GM23338 (cell line): ENCODE measurements at places on chromosomes 2 and 18. TPM values are rescaled to one million over a fixed set of nuclear protein-coding genes. Genes with fewer than 3 reads are reported as not detected.

The KATNAL2 gene
- total RNA-seq: 7.7 and 11.8 TPM in 2 replicates

- H3K27me3 ChIP-seq: no peaks in the 10 kb centered on the region
- no peaks in the 10 kb centered on the region for H3K36me3 ChIP-seq
- no peak for DNase-seq
- no peaks in the 10 kb centered on the region for H3K4me1 ChIP-seq
- H3K27ac ChIP-seq: no peak overlapping the region
Measured at GRCh38 chr18:43870626-43871025, 593.3 kb upstream of the SYT4 start.

- H3K27me3 ChIP-seq: no peaks in the 10 kb centered on the region
- no peak overlapping the region for H3K4me3 ChIP-seq
- no peaks in the 10 kb centered on the region for H3K36me3 ChIP-seq
- H3K4me1 ChIP-seq: no peaks in the 10 kb centered on the region
Measured at GRCh38 chr2:224202281-224202865, 163.3 kb upstream of the SERPINE2 start.

GRCh38 chr2:112941753-112942653 lies 31.0 kb downstream of the IL37 start:
- no peak overlapping the region for H3K27ac ChIP-seq
- DNase-seq: peak; percentile 95
- H3K36me3 ChIP-seq: 0 out of 2 replicates have a peak, but pooled peaks cover 6% of the 10 kb centered on the region
- no peaks in the 10 kb centered on the region for H3K4me1 ChIP-seq

The AQP12A gene
- not detected in 2 replicates for total RNA-seq

- no peaks in the 10 kb centered on the region for H3K36me3 ChIP-seq
- H3K4me3 ChIP-seq: no peak overlapping the region
- no peaks in the 10 kb centered on the region for H3K27me3 ChIP-seq
- no peak overlapping the region for H3K27ac ChIP-seq
- no peak for DNase-seq
- H3K4me1 ChIP-seq: no peaks in the 10 kb centered on the region
Measured at GRCh38 chr2:67645280-67646138, 248.4 kb downstream of the ETAA1 start.

The LHCGR gene
- total RNA-seq: 0.12 and 0.45 TPM in 2 replicates

- H3K36me3 ChIP-seq: no peaks in the 10 kb centered on the region
- H3K4me1 ChIP-seq: no peaks in the 10 kb centered on the region
- no peaks in the 10 kb centered on the region for H3K27me3 ChIP-seq
- no peak overlapping the region for H3K27ac ChIP-seq
- no peak overlapping the region for H3K4me3 ChIP-seq
- DNase-seq: no peak
Measured at GRCh38 chr2:101485856-101486255, 10.9 kb upstream of the RFX8 start.

The RND3 gene
- total RNA-seq: 55.3 and 55.7 TPM in 2 replicates

DNA sequence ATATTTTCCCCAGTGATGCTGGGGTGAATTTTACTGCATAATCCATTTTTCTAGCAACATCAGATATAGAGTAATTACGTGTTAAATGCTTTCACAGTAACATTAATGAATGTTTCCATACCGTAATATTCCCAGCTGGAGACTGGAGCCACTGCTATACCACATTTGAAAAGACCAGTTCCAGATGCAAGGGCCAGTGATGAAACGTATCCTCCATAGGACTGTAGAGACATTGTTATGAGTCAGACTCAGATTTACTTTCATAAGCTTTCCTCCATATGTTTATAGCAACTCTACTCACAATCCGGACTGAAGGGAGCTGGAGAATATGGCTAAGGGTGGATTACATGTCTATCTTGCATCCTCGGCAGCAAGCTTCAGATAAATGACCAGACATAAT lies 22.7 kb upstream of the GCG start:
- H3K4me1 ChIP-seq: peaks cover 18% of the 10 kb centered on the region
- no peaks in the 10 kb centered on the region for H3K36me3 ChIP-seq
- no peaks in the 10 kb centered on the region for H3K27me3 ChIP-seq

The SP5 gene
- 0.21 TPM in 1 of 2 replicates, not detected in the other for total RNA-seq

DNA sequence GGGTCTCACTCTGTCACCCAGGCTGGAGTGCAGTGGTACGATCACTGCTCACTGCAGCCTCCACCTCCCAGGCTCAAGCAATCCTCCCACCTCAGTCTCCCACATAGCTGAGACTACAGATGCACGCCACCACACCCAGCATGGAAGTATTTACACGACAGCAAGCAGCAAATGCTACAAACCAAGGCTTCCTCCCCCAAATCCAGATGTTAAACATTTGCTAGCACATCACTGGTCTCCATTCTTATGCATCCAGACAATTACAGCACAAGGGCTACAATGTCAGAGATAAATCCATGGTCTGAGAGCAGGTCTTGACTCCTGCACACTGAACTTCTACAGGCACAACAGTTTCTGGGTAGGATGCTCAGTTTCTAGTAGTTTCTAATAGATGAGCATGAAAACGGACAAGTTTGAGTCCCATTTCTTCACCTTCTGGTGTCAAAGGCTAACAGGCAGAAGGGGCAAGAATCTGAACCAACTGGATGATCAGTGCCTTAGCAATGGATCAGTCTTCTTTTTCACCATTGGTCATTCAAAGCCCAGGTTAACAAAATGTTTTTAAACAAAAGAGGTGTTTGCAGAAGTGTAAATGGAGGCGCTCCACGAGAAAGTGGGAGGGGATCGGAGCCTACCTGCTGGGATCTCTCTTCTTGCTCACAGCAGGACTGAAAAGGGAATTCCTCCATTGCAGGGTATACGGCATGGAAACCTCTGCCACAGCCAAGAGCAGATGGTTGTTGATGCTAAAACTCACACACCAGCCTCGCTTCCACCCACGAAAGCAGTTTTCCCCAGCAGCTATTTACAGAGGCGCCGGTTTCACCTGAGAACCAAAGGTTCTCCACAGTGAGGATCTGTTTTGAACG lies 135.0 kb upstream of the ARL4C start:
- H3K4me1 ChIP-seq: peaks cover 49% of the 10 kb centered on the region
- no peaks in the 10 kb centered on the region for H3K36me3 ChIP-seq
- H3K27me3 ChIP-seq: no peaks in the 10 kb centered on the region
- DNase-seq: peak; percentile 59

- no peaks in the 10 kb centered on the region for H3K27me3 ChIP-seq
- H3K27ac ChIP-seq: no peak overlapping the region
- H3K4me3 ChIP-seq: no peak overlapping the region
- peaks cover 5% of the 10 kb centered on the region; the same call in 1 of the 2 replicates for H3K4me1 ChIP-seq
- DNase-seq: no peak
- no peaks in the 10 kb centered on the region for H3K36me3 ChIP-seq
Measured at GRCh38 chr2:170744248-170745002, 25.8 kb upstream of the ERICH2 start.

DNA sequence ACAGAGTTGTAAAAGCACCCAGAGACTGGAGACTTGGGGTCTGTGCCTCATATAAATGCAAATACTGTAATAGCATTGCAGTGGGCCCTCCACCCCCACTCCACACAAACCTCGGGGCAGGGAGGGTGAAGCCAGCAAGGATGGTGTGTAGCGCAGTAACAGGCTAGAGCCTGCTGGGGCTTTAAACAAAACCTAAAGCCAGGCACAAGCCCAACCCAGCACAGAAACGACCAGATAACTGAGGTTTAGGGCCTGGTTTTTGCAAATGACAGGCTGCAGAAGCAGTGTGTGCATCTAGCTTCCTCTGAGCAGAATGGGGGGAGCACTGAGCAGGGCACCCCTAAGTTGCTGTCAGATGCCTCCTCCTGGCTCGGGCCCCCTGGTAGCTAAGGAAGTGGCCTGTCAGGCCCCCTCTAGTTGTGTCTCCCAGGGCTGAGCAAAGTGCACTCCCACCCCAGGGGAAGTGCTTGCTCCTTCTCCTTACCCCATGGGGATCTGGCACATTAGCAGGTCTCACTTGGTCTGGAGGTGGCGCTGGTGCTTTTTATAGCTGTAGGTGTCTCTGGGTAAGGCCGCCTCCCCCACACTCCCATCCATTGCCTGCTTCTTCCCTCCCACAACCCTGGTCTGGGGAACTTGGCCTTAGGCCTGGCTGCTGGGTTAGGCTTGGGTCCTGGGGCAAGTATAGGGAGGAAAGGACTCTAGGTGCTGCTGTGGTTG lies 135.1 kb downstream of the CELF4 start:
- H3K27me3 ChIP-seq: no peaks in the 10 kb centered on the region
- H3K36me3 ChIP-seq: no peaks in the 10 kb centered on the region; the same call in 1 of the 2 replicates
- peak; percentile 80 for DNase-seq
- H3K4me1 ChIP-seq: no peaks in the 10 kb centered on the region; the same call in 1 of the 2 replicates
- no peak overlapping the region for H3K27ac ChIP-seq

DNA sequence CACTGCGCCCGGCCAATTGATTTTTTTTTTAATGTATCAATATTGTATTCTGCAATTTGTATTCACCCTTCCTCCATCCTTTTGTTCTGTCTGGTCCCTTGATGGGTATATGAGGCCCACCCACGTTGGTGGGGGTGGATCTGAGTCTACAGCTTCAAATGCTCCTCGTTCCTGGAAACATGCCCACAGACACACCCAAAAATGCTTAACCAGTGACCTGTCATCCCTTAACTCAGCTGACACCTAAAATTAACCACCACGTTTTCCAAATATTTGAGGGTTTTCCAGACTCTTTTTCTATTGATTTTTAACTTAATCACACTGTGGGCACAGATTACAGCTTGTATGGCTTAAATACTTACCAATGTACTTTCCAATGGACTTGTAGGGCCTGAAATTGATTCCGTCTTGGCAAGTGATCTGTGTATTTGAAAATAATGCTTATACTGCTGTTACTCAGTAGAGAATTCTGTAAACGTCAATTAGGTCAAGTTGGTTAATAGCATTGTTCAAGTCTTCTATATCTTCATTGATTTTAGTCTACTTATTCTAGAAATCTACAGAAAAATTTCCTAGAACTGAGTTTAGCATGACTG lies 34.4 kb upstream of the CYP27C1 start:
- no peaks in the 10 kb centered on the region for H3K36me3 ChIP-seq
- no peaks in the 10 kb centered on the region for H3K4me1 ChIP-seq
- no peak overlapping the region for H3K4me3 ChIP-seq
- DNase-seq: no peak
- H3K27me3 ChIP-seq: no peaks in the 10 kb centered on the region

GRCh38 chr2:221097568-221097915 lies 474.6 kb downstream of the EPHA4 start:
- no peak overlapping the region for H3K27ac ChIP-seq
- DNase-seq: no peak
- no peak overlapping the region for H3K4me3 ChIP-seq
- no peaks in the 10 kb centered on the region for H3K4me1 ChIP-seq

The EMX1 gene
- 7.9 and 12.6 TPM in 2 replicates for total RNA-seq

GRCh38 chr2:23944976-23945375 lies 4.7 kb downstream of the UBXN2A start:
- H3K27ac ChIP-seq: no peak overlapping the region
- no peak for DNase-seq

The TLX2 gene
- total RNA-seq: 0.21 TPM in 1 of 2 replicates, not detected in the other

GRCh38 chr2:3470856-3471737 lies 48.2 kb downstream of the ADI1 start:
- H3K4me1 ChIP-seq: no peaks in the 10 kb centered on the region
- H3K4me3 ChIP-seq: no peak overlapping the region
- peaks cover 4% of the 10 kb centered on the region; the same call in 1 of the 2 replicates for H3K36me3 ChIP-seq
- no peak overlapping the region for H3K27ac ChIP-seq
- H3K27me3 ChIP-seq: no peaks in the 10 kb centered on the region
- DNase-seq: no peak

The TMEM247 gene
- not detected in 2 replicates for total RNA-seq

- H3K36me3 ChIP-seq: no peaks in the 10 kb centered on the region
- 0 out of 2 replicates have a peak, but pooled peaks cover 6% of the 10 kb centered on the region for H3K4me1 ChIP-seq
- H3K27me3 ChIP-seq: no peaks in the 10 kb centered on the region
- DNase-seq: no peak
- no peak overlapping the region for H3K27ac ChIP-seq
Measured at GRCh38 chr2:208948073-208948472, 475.8 kb upstream of the MAP2 start.

The PDE11A gene
- 0.73 and 1.7 TPM in 2 replicates for total RNA-seq

The SPR gene
- total RNA-seq: 15.2 and 18.4 TPM in 2 replicates

- H3K27ac ChIP-seq: no peak overlapping the region
- DNase-seq: no peak
- no peak overlapping the region for H3K4me3 ChIP-seq
- no peaks in the 10 kb centered on the region for H3K36me3 ChIP-seq
- no peaks in the 10 kb centered on the region for H3K4me1 ChIP-seq
- H3K27me3 ChIP-seq: no peaks in the 10 kb centered on the region
Measured at GRCh38 chr2:67642046-67642382, 244.9 kb downstream of the ETAA1 start.

The GPR45 gene
- total RNA-seq: 0.21 and 0.23 TPM in 2 replicates

- no peaks in the 10 kb centered on the region for H3K36me3 ChIP-seq
- H3K4me1 ChIP-seq: peaks cover 20% of the 10 kb centered on the region
- no peaks in the 10 kb centered on the region for H3K27me3 ChIP-seq
- no peak overlapping the region for H3K4me3 ChIP-seq
Measured at GRCh38 chr2:97997784-97998392, 2.1 kb upstream of the TMEM131 start.

GRCh38 chr2:72757177-72757775 lies 68.6 kb downstream of the EXOC6B start:
- H3K4me1 ChIP-seq: peaks cover 11% of the 10 kb centered on the region
- no peaks in the 10 kb centered on the region for H3K36me3 ChIP-seq
- H3K27me3 ChIP-seq: no peaks in the 10 kb centered on the region
- no peak overlapping the region for H3K27ac ChIP-seq
- DNase-seq: peak; percentile 21

- no peak for DNase-seq
- no peaks in the 10 kb centered on the region for H3K36me3 ChIP-seq
- H3K4me1 ChIP-seq: peaks cover 12% of the 10 kb centered on the region
- H3K27me3 ChIP-seq: no peaks in the 10 kb centered on the region
- no peak overlapping the region for H3K27ac ChIP-seq
Measured at GRCh38 chr2:239376351-239376750, 24.5 kb downstream of the HDAC4 start.

GRCh38 chr2:142944264-142944663 lies 66.8 kb downstream of the KYNU start:
- no peak for DNase-seq
- H3K36me3 ChIP-seq: no peaks in the 10 kb centered on the region
- no peaks in the 10 kb centered on the region for H3K27me3 ChIP-seq

The UGT1A9 gene
- total RNA-seq: not detected in 2 replicates

The FAM228A gene
- 0.12 and 0.35 TPM in 2 replicates for total RNA-seq

The COL4A4 gene
- 1.4 and 3.1 TPM in 2 replicates for total RNA-seq

- peak; percentile 85 for DNase-seq
- H3K36me3 ChIP-seq: no peaks in the 10 kb centered on the region
- H3K4me3 ChIP-seq: no peak overlapping the region
- H3K4me1 ChIP-seq: peaks cover 11% of the 10 kb centered on the region
Measured at GRCh38 chr2:233912691-233913423, 4.3 kb upstream of the TRPM8 start.

DNA sequence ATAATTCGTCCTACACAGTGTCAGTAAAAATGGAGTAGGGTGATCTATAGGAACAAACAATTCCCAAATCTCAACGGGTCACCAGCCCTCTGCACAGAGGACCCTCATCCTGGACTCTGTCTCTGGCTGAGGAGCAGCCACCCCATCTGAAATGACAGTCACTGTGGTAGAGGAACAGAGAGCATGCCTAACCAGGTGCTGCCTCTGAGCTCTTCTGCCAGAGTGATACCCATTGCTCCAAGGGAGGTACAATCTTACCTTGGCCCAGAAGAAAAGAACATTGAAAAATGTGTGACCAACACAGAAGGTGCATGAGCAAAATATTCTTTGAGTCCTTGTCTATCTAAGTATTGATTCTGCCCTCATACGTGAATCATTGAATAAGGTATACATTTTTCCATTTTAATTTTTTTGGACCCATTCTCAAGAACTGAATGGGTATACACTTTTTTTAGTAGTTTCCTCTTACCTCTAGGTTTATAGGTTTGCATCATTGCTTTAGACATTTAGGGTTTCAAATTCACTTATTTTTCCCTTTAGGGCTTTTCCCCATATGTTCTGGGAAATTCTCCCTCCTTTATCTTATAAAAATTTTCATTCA lies 8.7 kb downstream of the SP140 start:
- H3K4me1 ChIP-seq: 0 out of 2 replicates have a peak, but pooled peaks cover 8% of the 10 kb centered on the region
- H3K36me3 ChIP-seq: no peaks in the 10 kb centered on the region
- H3K4me3 ChIP-seq: no peak overlapping the region
- no peak overlapping the region for H3K27ac ChIP-seq

The CRYGB gene
- total RNA-seq: 1.9 TPM in 1 of 2 replicates, not detected in the other
